Motor neuron (in vitro differentiated cells): ENCODE measurements at places on chromosomes 16 and 17.

DNA sequence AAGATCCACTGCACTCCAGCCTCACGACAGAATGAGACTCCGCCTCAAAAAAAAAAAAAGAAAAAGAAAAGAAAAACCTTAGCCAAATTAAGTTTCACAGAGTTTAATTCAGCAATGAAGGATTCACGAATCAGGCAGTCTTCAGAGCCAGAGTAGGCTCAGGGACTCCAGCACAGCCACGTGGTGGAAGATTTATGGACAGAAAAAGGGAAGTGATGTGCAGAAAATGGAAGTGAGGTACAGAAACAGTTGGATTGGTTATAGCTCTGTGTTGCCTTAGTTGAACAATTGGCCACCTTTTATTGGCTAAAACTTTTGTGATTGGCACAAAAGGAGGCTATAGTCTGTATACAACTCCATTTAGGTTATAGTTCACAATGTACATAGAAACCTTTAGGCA lies 256.6 kb downstream of the HS3ST3B1 start:
- no peak for ATAC-seq

DNA sequence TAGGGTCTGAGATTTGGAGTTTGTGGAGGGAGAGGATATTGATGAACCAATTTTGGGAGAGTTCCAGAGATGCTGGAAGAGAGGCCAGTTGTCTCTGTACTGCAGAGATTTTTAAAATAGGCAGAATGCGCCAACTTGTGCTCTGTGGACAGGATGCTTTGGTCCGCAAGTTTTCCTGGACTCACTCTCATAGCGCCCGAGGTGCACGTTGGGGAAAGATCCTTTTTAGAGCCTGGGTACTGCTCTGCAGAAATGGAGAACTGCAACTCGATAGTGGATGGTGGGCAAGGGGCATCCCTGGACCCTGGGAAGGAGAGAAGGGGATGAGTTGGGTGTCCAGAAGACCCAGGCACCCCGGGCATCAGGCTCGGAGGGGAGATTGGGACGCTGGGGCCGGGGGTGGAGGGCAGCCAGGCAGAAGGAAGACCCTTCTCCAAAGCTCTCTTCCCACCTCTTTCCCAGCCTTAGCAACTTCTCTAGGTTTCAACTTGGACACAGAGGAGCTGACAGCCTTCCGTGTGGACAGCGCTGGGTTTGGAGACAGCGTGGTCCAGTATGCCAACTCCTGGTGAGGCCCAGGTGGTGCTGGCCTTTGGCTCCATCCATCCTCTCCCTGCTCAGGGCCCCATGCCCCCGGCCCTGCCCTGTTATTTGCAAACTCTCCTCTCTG lies 590 bp downstream of the ITGAX start:
- no peak for ATAC-seq

DNA sequence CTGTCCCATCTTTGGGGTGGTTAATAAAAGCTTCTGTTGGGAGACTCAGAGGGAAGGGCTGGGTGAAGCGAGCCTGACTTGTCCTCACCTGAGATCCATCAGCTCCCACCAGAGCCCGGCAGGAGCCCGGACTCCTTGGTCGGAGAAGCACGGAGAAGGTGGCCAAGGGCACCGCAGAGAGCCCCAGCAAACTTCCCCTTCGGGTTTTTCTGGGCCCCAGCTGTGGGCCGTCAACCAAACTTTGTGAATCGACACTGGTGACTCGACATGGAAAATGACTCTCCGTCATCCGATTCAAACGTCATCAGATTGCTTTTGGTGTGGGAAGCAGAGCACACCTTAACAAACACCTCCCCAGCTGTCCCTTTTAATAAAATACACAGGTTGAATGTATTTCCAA lies 21.4 kb downstream of the ENPP7 start:
- no peak for ATAC-seq

DNA sequence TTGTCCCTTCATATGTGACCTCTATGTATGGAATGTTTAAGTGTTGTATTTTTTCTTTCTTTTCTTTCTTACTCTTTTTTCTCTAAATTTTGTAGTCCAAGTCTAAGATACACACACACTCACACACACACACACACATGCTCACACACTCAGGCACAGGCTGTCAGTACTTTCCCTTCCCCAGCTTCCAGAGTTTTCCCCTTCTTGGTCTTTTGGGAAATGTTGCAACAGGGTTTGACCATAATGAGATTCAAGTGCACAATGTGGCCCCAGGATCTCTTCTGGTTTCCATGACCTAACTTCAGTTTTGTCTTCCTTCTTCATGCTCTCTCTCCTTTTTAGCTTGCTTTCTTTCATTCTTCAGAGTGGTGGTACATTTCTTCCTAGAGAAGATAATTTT lies 289.8 kb upstream of the FOXF1 start:
- ATAC-seq = no peak

- ATAC-seq = no peak
Observed at GRCh38 chr16:83501481-83501880, 306.3 kb upstream of the HSBP1 start.

DNA sequence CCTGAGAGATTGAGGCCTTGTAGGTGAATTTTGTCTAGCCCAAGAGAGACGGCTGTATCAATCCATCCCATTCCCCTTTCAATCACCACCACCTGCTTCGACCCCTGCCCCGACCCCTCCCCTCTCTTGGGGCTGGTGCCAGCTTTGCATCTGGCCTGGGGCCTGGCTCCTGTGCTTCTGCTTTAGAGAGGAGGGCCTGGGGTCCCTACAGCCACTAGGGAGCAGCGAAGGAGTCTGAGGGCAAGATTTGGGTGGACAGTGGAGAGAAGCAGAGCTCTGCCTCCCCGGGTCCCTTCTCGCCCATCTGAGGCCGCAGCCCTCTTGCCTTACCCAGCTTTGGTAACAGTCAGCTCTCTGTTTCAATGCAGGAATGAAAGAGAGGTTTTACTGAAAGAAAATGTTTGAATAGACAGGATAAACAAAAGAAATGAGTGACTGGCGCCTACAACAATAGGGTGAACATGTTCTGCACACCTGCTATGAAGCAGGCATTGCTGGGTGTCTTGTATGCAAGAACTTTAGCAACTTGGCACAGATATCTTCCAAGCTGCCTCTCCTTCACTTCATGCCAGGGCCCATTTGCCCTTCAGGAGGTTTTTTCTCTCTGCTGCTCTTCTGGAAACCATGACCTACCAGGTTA lies 57.4 kb downstream of the SLC47A1 start:
- no peak for ATAC-seq

DNA sequence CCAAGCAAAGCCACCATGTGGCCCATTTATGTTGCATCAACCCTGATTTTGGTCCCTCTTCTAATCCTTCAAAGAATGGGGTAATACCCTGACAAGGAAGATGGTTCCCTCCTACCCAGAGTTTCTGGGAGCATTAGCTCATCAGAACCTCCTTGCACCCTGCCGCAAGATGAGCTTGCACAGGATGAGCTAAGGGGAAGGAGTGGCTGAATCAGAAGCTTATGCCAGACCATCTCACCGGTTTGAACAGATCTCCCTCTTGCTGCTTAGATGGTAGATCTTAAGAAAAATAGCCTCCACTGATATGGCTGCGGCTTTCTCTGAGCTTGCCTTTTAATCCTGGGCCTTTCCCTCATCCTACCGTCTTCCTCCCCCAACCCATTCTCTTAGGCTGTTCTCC lies 175.1 kb downstream of the SOX9 start:
- ATAC-seq = no peak

DNA sequence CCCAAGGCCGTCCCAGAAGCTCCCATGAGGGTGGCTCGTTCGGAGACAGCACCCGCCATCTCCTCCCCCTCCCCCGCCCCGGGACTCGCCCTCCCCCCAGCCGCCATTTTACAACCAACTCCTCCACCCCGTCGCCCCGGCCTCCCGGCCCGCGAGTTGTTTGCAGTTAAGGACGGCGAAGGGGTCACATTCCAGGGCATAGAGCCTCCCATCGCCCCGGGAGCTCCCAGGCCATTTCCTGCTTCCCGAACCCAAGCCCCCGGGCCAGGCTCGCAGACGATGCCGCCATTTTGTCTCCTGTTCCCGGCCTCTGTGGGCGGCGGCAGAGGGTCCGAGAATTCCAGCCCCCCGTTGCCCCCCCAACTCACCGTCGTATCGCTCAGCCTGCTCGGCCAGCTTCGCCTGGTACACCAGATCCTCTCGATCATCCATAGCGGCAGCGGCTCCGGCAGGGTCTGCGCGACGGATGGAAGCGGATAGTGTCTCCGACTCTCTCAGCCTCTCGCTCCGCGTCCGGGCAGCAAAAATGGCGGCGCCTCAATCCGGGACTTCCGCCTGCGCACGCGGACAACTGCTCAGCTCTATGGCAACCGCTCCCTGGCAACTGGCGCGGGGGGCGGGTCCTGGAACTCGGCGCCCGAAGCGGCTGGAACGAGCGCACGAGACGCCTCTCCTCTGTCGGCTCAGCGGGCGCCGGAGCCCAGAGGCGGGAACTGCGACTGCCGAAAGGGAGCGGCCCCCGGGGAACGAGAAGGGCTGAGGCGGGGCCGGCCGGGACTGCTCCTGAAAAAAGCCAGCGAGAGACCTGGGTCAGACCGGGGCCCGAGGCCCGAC lies at the start of gene YWHAE:
Gene YWHAE, minus strand, starts transcription at position 544 of the 834 bp plus-strand sequence. Its CDS starts 112 bp downstream, at position 432.
- ATAC-seq = peak; percentile 90

- no peak for ATAC-seq
Observed at GRCh38 chr16:13376174-13376573, 474.8 kb downstream of the SHISA9 start.

DNA sequence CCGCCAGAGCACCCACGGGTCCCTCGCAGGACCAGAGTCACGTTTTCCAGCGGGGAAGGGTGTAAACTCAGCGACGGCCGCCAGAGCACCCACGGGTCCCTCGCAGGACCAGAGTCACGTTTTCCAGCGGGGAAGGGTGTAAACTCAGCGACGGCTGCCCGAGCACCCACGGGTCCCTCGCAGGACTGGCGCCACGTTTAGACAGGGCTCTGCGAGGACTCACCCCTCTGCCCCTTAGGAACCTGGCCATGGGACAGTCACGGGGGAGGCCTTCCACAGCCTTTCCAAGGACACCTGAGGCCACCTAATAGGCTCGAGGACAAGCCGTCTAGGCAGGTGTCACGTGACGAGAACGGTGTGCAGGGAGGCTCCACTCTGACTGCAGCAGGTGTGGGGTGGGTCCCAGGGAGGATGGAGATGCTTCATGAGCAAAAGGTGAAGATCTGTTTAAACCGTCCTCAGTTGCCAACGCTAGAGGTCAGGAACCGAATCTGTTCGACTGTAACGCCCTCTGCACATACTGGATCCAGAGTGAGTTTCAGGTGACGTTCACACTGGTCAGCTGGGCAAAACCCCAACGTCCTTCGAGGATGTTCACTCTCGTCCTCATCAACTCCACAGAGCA lies 48.0 kb upstream of the METRNL start:
- no peak for ATAC-seq
